ENCODE measurements at places on chromosomes 3 and 15.

DNA sequence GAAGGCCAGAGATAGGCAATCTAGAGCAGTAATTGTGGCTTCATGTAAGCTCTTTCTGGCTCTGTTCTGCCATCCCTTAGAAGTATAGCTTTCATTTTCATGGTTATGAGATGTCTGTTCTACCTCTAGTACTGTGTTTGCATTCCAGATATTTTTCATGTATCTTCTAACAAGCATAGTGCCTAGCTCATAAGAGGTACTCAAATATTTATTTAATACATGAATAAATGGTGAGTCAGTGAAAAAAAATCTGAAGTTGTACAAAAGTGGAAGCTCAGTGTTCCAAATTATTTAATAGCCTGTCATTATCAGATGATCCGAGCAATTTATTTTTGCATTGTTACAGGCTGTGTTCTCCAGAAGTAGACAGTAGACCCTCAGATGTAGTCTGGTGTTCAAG lies 64.3 kb downstream of the OXSM start:
- DNase-seq: no peak

DNA sequence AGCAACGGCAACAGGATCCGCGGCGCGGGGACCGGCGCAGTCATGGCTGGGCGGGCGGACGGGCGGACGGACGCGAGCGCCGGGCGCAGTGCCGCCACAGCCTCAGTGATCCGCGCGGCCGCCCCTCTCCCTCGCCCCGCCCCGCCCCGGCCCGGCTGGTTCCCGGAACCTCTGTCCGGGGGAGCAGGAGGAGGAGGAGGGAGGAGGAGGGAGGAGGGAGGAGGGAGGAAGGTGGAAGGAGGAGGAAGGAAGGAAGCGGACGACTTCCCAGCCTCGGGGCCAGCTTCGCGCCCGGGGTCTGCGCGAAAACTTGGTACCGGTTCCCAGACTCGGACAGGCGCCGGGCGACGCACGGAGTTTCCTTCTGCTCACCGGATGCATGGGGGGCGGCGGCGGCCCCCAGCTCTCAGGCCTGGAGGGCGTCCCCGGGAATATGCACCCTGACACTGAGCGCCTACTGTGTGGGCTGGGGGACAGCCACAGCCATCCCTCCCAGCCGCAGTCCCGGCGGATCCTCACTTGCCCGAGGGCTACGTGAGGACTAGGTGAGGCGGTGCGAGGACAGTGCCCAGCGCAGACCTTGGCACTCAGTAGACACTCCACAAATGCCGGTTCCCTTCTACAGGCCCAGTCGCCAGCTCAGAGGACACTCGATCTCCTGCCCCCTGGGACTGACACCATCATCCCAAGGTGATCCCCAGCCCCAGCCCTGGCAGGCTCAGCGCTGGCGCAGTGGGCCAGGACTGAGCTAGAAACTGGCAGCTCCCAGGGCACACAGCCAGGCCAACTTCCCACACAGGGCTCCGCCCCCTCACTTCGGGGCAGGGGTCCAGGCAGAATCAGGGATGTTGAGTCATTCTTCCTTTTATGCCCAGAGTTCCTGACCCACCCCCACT lies at the start of gene SHISA5:
TSS of gene SHISA5 (minus strand) at position 124 of the 896 bp plus-strand sequence. CDS start at position 44, 80 bp downstream.
- peak; percentile 57 for DNase-seq

GRCh38 chr3:81872566-81872965 lies 111.1 kb upstream of the GBE1 start:
- no peak for DNase-seq

GRCh38 chr15:35195031-35195430 lies 109.9 kb upstream of the NANOGP8 start:
- no peak for DNase-seq

- DNase-seq: no peak
Measured at GRCh38 chr15:98980899-98981228, 26.7 kb downstream of the PGPEP1L start.

DNA sequence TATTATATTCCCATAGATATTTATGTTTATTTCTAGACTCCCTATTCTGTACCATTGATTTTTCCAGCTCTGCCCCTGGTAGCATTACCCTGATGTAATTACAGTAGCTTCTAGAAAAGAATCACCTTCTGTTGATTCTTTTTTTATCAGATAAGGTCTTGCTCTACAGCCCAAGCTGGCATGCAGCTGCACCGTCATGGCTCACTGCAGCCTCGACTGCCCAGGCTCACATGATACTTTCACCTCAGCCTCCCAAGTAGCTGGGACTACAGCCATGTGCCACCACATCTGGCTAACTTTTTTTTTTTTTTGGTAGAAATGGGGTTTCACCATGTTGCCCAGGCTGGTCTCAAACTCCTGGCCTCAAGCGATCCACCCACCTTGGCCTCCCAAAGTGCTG lies 41.8 kb downstream of the SLC24A1 start:
- DNase-seq: no peak

DNA sequence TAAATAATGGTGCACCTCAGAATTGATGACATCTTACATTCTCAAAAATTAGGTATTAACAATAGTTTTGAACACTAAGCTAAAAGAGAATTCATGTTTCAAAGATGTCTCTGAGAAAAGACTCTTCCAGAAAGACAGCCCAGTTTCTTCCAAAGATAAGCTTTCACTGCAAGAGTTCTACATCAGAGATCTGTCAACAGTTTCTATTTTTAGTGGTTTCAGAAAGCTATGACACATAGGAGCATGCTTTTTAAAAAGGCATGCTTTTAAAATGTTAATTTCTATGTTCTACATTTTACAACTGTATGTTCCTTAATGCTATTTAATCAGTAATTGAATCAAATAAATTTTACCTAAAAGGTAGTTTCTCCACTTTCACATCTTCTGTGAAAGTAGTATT lies 88.2 kb downstream of the PLOD2 start:
- DNase-seq: no peak

- no peak for DNase-seq
Measured at GRCh38 chr3:54909191-54909590, 18.7 kb downstream of the LRTM1 start.
